ENCODE measurements at places on chromosomes 2 and 18.

DNA sequence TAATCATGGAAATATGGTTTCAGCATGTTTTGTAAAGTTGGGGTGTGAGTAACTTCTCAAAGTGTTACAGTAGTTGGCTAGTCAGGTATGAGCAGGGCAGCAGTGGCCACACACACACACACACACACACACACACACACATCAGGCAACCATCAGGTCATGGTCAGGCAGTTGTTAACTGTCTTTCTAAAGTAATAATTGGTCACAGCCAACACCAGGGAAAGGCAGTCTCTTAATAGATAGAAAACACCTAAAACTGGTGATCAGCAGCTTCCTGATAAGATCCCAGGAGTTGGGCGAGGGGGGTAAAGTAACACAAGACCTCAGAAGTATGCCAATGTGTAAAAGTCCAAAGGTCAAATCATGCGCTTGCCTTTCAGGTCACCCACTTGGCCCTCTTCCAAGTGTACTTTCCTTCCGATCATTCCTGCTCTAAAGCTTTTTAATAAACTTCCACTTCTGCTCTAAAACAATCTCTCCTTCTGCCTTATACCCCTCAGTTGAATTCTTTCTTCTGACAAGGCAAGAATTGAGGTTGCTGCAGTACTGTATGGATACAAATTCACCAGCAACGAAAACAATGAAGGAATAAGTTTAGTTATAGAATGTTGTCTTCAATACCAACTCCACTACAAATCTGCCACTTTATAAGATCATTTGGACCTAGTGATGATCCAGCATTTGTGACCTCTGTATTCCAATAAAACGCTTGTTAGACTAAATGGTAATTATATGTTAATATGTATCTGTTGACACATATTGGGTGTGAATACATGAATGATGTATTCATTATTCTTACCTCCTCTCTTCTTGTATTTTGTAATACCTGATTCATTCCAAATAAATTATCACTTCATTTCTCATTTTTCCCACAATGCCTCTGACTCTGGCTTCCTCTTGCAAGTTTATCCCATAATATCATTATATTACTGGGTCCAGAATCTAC lies 254.3 kb downstream of the METTL4 start:
- no peak for DNase-seq

DNA sequence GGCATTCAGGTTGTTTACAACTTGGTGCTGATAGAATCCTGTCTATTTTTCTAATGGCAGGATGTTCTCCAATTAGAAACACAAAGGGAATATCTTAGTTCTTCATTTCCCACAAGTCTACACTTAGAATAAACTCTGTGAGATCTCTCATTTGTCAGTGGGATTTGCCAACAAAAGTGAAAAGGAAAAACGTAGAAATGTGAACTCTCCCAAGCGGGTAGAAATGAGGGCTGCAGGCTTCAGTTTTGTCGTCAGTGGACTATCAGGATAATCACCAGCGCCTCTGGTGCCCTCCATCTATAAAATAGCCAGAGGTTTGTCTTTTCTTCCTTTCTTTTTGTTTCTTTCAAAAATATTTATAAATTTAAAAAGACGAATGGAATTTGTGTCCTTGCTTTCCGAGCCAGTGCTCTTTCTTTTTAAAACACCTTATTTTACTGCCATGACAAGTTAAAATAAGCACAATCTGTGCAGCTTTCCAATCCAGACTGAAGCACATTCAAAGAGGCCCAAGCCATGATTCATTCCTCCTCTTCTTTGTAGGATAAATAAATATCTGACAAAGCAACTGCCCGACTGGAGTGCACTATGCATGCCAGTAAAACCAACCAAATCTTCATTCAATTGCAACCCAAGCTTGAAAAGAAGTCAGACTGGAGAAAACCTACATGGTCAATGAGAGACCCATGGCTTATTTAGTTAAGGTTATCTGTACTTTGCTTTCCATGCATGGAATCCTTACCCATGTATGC lies 185.8 kb downstream of the ANKRD44 start:
- DNase-seq = no peak

DNA sequence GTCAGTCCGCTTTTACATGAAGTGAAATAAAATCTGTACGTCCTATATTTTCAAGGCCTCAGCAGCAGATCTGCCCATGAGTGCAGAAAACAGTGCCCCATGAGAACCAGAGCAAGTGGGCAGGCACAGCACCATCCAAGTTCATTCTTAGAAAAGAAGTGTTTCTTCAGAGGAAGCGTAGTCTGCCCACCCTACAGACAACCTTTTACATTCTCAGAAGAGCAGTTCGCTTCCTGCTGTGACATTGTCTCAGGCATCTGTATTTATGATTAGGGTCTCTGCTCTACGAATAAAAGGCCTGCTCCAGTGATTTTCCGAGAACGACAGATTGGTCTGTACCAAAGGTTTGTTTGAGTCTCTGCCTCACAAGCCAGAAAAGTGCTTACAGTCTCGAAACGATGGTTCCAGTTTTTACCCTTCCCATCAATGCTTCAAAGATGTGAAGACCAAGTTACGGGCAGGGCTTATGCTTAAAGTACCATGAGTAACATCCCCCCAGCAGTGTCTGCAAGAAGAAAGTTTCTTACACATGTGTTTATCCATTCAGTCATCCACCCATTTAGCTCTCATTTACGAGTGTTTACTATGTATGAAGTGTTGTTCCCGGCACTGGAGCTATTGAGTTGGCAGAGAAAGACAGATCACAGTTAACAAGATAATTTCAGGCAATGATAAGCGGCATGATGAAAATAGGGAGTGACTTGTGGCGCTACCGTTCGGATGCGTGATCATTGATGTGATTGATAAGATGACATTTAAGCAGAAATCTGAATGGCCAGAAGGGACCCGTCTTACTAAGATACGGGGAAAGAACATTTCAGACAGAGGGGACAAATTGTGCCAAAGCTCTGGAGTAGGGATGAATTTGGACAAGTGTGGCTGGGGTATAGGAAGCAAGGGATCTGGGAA lies 31.4 kb upstream of the CTLA4 start:
- DNase-seq = no peak

DNA sequence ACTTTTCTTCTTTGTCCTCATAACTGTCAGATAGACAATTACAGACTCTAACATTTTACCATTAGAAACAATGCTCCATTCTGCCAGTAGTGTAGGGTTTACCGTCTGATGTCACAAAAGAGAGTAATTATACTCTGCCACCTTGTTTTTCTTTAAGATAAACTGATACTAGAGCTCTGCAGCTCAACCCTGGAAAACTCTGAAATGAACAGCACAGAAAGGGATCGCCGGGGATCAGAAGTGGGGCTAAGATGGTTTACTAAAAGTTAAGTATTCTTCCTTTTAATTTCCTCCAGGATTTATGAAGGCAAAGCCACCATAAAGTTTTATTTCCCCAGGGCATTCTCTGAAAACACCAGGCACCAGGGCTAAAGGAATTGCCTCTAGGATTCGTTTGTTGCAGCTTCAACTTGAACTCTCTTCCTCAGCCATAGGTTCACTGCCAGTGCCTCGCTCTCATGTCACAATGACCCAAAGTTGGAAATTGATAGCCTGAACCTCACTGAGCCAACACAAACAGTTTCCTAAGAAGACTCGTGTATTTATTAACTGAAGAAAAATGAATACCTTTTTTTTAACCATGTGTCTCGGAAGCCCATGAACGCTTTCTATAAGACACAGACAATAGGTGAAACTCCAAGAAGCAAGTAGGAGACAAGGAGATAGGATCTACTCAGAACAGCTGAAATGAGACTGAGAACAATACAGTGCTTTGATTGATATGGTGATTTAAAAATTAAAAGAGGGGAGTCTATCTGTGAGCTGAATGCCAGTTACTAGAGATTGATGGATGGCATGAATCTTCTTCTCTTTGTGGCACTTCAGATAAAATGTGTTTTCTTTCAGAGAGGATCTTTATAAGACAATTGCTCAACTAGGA lies 121.5 kb upstream of the SPATS2L start:
- DNase-seq = no peak

DNA sequence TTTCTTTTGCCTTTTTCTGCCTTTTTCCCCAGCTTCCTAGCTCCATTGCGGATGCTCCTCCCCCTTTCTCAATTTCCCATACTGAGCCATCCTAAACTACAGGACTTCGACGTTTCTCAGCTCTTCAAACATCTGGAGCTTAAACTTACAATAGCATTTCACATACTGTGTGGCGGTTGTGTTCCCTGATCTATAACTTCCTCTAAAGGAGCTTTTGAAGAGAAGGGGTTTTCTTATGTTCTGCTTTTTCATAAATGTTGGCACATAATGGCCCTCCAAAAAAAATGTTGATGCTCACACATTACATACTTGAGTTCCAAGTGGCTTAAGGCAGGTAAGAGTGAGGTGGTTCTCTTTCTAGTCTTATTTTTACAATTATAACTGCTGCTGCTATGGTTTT lies 87.4 kb downstream of the RNF144A start:
- DNase-seq = no peak

DNA sequence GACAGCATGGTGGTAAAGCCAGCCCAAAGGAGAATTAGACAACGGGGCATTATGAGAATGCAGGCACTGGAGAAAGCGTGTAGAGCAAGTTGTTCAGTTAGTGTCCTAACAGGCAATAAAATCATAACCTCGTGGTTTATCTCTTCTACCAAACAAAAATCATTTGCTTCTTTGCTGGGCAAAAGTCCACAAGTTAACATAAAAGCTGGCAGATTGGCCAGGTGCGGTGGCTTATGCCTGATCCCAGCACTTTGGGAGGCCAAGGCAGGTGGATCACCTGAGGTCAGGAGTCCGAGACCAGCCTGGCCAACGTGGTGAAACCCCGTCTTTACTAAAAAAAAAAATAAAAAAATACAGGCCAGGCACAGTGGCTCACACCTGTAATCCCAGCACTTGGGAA lies 364.1 kb downstream of the SETBP1 start:
- DNase-seq = no peak

DNA sequence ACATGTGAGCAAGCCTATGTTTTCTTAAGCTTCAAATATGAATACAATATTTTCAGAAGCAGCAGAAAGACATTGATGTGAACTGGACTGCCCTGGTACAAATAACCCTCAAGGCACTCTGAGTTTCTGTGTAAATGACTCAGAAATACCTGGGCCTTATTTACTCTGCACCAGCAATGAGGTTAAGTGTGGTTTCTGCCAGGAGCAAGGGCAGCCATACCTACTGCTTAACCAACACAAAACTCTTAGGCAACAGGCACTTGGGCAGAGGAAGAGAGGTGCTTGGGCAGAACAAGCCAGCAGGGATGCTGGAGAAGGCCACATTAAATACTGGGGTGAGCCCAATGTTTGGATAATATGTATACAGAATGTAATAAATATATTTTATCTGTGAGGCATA lies 29.4 kb upstream of the ARL5A start:
- DNase-seq = no peak

GRCh38 chr2:170923799-170924198 lies 5.3 kb upstream of the GORASP2 start:
- DNase-seq = no peak

DNA sequence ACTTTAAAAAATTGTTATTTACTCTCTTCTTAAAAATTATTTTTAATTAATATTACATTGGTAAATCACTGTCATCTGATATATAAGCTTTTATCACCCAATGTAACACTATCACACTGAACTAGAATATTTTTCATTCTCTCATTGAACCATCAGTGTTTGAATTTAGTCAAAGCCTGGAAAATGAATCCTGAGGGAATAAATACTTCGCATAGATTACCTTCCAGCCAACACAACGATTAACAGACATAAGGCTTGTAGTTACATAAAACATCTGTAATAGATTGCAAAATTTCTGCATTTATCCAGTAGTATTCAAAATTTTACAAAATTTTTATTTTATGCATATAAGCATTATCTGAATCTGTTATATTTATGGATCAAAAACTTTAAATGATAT lies 314.9 kb downstream of the ERBB4 start:
- DNase-seq = no peak

GRCh38 chr2:11907190-11907589 lies 160.8 kb downstream of the LPIN1 start:
- DNase-seq = no peak
